ENCODE measurements at places on chromosomes 7 and 10.

DNA sequence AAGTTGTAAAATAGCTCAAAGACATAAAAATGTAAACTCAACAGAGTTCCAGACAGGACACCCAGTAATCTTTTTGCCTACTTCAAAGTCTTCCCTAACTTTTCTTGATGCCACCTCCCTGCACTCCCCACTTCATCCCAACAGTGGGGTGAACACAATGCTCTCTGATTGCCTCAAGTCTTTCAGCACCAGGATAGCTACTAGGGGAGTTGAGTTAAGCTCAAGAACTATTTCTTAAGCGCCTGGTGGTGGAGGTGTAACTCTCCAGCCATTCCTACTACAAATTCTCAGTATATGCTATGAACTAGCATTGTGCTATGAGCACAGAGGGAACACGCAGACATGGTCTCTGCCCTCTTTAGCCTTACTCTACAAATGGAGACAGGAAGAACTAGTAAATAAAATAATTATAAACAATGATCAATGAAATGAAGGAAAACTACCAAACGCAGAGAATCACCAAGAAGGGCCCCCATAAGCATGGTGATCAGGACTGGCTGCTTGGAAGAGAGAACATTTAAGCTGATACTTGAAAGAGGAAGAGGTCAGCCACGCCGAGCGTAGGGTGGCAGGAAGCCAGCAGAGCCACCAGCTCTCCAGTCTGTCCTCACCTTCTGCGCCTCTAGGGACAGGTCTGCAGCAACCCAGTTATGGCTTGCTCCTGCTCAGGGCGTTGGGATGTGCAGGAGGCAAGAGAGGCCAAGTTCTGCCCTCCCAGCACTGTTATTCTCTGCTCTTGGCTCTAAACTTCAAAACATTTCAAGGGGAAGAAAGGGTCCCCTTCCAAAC lies 16.7 kb upstream of the FRA10AC1 start:
- DNase-seq, result no peak

- no peak for DNase-seq
Observed at GRCh38 chr10:97889461-97890265, 40.0 kb downstream of the GOLGA7B start.

- no peak for DNase-seq
Observed at GRCh38 chr7:920351-921070, 34.0 kb downstream of the ADAP1 start.

DNA sequence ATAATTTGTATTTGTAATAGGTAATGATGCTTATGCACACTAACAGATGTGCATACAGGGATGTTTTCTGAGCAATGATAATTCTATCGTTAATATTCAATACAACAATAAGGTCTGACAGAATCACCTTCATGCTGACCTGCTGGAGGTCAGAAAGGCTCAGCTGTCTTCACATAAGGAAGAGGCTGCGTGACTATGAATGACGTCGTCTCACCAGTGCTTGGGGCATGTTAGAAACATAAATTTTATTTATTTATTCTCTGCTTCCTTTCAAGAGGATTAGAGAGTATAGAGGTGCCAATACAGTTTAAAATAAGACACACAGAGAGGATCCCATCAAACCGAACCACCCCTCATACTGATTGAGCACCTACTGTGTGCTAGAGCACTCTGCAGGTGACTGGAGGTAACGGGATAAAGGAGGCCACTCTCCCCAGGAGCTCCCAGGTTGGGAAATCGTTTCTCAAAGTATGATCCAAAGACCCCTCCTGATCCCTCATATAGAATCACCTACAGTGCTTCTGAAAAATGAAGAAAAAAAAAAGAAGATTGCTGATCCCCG lies 265.6 kb upstream of the NPVF start:
- no peak for DNase-seq

DNA sequence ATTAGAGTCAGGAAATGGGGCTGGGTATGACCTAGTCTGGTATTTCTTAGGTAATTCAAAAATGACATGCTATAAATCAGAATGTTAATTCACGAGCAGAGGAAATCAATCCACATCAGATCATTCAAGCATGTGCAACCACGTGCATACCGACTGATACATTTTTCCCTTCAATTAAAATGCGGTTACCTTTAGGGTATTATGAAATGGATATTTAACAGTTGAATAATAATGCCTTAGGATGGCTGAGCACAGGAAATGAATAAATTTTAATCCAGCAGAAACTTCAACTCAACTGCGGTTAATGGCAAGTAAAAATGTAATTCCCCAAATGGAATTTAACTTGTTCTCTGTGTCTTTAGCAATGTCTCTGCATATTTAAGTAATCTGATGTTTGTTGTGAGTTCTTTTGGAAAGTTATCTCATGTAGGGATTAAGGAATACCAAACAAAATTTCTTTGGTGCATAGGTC lies 9.2 kb downstream of the CPA2 start:
- DNase-seq, result no peak

GRCh38 chr7:128117691-128118090 lies 86.5 kb upstream of the LRRC4 start:
- DNase-seq, result no peak

Data from stimulated activated CD8-positive, alpha-beta memory T cell treated with anti-CD3 and anti-CD28 coated beads, Interleukin-4, amount 100 ng/mL, for 1 hour (primary cell).